Stimulated activated CD8-positive, alpha-beta memory T cell treated with anti-CD3 and anti-CD28 coated beads, Interleukin-15, amount 100 ng/mL, for 4 hours (primary cell): ENCODE measurements at places on chromosomes 4 and X.

DNA sequence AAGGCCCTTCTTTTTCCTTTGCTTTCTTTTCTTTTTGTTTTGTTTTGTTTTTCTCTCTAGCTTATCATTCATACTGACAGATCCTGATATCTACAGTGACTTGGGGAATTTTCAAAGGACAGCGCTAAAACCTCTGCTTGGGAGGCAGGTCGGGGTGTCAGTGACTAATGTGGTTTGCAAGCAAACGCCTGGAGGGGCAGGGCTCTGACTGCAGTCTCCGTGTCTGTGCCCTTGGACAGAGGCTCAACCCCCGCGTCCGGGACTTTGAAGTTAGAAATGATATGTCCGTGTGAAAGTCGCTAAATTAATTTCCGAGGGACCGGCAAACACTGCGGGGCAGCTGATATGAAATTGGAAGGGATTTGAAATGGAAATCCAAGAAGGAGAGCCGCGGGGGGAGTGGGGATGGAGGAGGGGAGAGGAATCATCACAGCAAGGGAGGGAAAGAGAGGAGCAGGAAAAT lies 312.4 kb downstream of the DHRSX start:
- no peak for DNase-seq

- no peak for DNase-seq
Measured at GRCh38 chrX:110172215-110172614, 145.7 kb downstream of the AMMECR1 start.

DNA sequence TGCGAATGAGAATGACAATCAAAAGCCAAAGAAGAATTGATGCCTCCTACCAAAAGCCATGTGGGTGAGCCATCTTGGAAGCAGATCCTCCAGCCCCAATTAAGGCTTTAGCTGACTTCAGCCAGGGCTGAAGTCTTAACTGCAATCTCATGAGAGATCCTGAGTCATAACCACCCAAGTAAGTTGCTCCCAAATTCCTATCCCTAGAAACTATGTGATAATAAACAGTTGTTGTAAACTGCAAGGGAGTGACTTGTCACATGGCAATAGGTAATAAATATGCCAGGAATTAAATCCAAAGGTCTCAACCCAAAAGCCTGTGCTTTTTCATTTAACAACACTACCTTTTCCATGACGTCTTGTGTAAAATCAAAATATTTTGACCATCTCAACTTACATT lies 154.2 kb upstream of the TBL1X start:
- DNase-seq, result no peak

DNA sequence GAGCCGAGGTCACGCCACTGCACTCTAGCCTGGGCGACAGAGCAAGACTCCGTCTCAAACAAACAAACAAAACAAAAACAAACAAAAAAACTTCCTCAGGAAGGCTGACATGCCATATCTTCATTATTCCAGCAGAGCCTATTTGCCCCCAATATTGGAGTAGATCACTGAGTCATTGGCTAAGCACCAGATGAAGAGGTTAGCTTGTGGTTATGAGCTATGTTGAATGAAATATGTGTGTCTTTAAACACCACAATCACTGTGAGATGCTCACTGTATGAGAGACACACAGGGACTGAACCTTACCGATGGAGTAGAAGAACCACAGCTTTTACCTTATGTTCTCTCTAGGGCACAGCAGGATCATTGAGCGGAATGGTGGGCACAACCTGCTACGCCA lies 122.1 kb upstream of the EOLA2 start:
- no peak for DNase-seq

- DNase-seq, result no peak
Measured at GRCh38 chrX:42944381-42944998, 166.5 kb upstream of the PPP1R2C start.

- no peak for DNase-seq
Measured at GRCh38 chrX:115368876-115369275, 79.4 kb downstream of the LUZP4 start.

GRCh38 chr4:74969507-74970474 lies 36.9 kb downstream of the PARM1 start:
- no peak for DNase-seq

DNA sequence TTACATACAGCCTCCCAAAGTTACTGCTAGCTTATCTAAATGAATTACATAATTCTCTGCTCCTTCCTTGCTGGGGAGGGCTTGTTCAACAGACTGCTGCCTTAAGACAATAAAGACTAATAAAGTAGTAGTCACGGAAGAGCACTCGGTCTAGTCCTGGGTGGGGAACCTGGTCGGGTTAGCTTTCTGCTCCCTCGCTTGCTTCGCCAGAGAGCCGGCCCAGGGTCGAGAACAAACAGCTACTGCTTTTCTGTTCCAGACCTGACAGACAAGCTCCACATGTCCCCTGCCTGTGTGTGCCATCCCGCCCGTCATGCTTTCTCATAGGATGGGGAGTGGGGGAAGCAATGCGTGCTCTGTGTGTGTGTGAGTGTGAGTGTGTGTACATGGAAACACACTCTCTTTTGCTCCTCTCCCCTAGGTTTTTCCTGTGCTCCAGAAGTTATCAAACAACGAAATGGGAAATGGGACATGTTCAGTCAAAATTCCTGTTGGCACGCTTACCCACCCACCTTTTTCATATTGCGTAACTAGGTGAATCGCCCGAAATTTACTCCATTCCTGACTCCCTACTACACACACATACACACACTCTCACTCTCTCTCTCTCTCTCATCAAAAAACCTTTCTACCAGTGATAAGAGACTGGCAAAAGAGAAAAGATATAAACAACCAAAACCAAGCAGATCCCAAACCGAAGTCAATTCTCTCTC lies 1.3 kb downstream of the NPY1R start:
- DNase-seq, result no peak

- DNase-seq, result no peak
Measured at GRCh38 chrX:31656013-31656412, 584.2 kb upstream of the FTHL17 start.

DNA sequence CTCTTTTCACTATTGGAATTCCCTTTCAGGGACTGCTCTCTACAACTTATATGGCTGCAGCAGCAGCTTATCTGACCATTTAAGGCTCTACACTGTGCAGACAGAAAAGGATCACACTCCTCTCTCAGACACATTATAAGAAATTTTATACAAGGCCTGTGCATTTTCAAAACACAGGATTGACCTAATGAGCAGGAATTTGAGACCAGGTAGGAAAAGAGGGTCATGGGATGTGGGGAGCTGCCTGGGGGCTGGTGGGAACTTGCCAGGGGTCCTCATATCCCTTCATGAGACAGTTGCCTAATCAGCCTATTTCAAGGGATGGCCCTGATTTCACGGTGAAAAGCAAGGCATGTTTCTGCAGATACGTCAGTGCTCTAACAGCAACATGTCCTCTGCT lies 77.1 kb downstream of the SORBS2 start:
- DNase-seq, result no peak

- DNase-seq, result no peak
Measured at GRCh38 chrX:24117258-24117657, 32.3 kb upstream of the ZFX start.

DNA sequence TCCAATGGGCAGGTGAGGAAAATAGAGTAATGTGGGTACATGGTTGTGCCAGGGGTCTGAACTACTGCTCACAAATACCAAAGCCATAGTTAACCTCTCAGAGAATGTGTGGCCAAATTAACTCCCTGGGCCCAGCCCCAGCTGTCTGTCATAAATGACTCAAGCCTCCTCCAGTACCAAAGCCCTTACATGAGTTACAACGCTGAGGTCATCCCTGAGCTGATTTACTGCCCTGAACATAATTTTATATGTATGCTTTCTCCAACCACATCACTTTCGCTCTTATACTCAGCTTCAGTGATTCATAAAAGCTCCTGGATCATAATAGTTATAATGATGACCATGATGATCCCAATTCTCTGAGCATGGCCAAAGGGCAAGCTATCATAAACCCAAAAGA lies 283.9 kb downstream of the NKX6-1 start:
- DNase-seq, result no peak

DNA sequence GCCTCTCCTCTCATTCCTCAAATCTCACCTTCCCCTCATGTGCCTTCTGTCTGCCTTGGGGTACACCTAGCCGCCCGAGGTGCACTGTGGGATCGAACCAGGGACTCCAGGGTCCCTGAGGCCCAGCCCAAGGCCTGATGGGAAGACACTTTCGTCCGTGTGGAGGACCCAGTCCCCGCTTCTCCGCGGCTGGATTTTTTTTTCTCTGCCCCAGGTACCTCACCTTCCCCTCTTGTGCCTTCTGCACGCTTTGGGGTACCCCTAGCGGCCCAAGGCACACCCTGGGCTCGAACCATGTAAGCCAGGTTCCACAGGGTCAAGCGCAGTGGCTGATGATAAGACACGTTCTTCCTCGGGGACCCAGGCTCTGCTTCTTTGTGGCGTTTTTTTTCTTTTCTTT lies 530.7 kb downstream of the CWH43 start:
- no peak for DNase-seq

DNA sequence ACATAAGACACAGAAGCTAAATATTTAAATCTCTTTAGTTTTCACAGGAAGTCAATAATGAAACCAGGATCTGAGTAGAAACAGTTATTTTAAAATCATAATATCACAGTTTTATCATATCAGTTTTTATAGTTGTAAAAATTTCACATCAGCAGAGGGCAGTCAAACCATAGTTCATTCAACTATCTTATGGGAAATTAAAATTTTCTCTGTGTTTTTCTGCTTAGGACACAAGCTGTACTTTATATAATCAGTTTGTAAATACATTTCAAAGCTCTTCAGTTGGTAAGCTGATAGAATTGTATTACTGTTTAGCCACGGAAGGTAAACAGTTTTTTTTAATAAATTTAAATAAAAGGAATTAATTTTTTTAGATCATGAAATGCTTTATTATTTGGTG lies 204.8 kb upstream of the NUDT6 start:
- DNase-seq, result no peak

- no peak for DNase-seq
Measured at GRCh38 chr4:155578726-155579370, 87.8 kb upstream of the GUCY1A1 start.
